ENCODE measurements at places on chromosomes 7 and 10. TPM values are rescaled to one million over a fixed set of nuclear protein-coding genes. Genes with fewer than 3 reads are reported as not detected.

Gene ANK3
- 13.9 TPM for polyA plus RNA-seq

Gene ENKUR
- polyA plus RNA-seq, result 0.06 TPM

Gene ZNRF2
- 4.0 TPM for polyA plus RNA-seq

Gene SPDYE16
- polyA plus RNA-seq, result 0.10 TPM

Gene PCLO
- 0.51 TPM for polyA plus RNA-seq

Gene FANK1
- polyA plus RNA-seq, result 13.6 TPM

Gene CHPF2
- 68.6 TPM for polyA plus RNA-seq

Gene CEP55
- 11.3 TPM for polyA plus RNA-seq

- no peak for DNase-seq
Observed at GRCh38 chr10:12728494-12728893, 273.0 kb downstream of the CCDC3 start.

DNA sequence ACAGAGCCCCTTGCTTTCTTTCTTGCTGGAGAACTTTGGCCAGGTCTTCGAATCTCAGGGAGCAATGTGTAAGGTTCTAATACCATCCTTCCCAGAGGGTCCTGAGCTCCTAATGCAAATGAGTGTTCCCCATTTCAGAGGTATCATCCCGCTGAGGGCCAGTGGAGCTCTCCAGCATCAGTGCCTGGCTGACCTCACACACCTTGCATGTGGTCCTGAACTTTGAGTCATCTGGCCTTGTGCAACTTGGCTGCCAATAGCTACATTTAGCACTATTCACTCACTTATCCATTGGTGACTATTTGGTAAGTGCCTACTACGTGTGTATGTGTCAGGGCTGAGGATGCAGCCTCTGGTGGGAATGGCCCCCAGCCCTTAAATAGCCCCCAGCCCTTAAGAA, 48.4 kb upstream of the HABP2 start:
- DNase-seq, result no peak

- DNase-seq, result no peak
Observed at GRCh38 chr7:142542942-142543341, 206.3 kb upstream of the PRSS1 start.

DNA sequence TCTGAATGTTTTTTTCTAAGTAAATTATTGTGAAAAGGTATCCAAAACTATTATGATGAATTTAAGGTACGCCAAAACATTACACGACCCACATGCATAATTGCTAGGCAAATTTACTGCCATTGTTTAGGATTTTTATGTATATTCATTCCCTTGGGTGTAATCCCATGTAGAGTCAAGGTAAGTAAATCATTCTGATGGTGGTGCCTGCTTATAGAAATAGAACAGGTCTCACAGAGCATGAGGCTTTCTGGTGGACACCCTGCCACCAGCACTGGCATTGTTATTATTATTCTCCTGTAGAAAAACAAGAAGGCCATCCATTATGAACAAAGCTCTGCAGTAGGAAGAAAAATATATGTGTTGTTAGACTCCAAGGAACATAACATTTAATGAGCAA, 111.7 kb upstream of the ZNF804B start:
- no peak for DNase-seq

DNA sequence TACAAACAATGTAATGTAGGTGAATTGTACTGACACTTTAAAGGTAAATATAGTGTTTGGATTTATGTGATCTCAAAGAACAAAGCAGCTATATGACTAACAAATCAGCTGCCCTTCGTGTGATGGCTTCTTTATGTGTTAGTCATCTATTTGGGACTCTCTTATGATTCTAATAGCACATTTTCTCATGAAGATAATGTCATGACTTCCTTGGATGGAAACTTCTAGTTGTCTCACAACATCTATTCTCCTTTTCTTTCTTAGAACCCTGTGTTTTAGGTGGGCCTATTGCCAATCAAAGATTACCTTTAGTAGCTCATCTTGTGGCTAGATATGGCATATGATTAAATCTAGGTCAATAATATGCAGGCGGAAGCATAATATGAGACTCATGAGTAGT, 45.0 kb downstream of the TMEM106B start:
- DNase-seq, result no peak

- peak; percentile 91 for DNase-seq
Observed at GRCh38 chr10:73848821-73849489, 25.4 kb downstream of the CAMK2G start.

GRCh38 chr7:123355576-123356190, 155.9 kb upstream of the SLC13A1 start:
- DNase-seq, result no peak

GRCh38 chr7:44736896-44737295, 11.8 kb upstream of the ZMIZ2 start:
- no peak for DNase-seq

GRCh38 chr7:124059375-124059774, 26.5 kb upstream of the TMEM229A start:
- no peak for DNase-seq

GRCh38 chr10:12499076-12499986, 150.0 kb downstream of the CAMK1D start:
- DNase-seq, result no peak

- peak; percentile 96 for DNase-seq
Observed at GRCh38 chr7:44103923-44104859, at the start of gene AEBP1. AEBP1 (plus strand) TSS chr7:44104345; CDS start chr7:44104666, 321 bp downstream.

- DNase-seq, result peak; percentile 43
Observed at GRCh38 chr7:8229927-8230326, 32.0 kb downstream of the ICA1 start.

Data from SK-N-SH (cell line).